ENCODE measurements at places on chromosomes 3 and 15.

DNA sequence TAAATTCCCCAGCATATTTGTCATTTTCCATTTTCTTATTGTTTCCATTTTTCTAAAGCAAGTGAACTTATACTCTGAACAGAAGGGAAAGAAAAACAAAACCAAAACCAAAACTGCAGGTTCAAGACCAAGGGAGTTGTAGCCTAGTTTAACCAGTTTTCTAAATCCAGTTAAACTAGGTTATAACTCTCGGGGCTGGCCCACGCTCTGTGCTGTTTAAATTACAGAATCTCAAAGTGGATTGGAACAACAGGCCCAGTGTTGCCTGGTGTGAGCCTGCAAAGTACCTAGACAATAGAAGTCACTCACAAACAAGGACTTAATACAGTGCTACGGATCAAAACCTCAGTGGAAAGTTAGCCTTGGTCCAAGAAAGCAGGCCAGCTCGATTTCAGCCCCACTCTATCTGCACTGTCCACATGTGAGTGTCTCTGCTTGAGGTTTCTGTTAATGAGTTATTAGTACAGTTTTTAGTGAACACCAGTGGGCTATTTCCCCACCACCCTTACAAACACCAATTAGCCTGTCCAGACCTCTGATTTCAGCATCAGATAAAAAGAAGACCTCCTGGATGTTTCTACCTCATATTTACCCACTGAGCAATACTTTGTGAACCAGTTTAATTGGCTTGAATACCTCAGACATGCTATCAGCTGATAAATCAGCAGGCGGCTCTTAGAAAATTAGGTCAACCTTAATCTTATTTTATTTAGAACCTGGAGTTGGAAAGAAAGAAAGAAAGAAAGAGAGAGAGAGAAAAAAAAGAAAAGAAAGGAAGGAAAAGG lies 93.8 kb upstream of the PDZRN3 start:
- DNase-seq: no peak

DNA sequence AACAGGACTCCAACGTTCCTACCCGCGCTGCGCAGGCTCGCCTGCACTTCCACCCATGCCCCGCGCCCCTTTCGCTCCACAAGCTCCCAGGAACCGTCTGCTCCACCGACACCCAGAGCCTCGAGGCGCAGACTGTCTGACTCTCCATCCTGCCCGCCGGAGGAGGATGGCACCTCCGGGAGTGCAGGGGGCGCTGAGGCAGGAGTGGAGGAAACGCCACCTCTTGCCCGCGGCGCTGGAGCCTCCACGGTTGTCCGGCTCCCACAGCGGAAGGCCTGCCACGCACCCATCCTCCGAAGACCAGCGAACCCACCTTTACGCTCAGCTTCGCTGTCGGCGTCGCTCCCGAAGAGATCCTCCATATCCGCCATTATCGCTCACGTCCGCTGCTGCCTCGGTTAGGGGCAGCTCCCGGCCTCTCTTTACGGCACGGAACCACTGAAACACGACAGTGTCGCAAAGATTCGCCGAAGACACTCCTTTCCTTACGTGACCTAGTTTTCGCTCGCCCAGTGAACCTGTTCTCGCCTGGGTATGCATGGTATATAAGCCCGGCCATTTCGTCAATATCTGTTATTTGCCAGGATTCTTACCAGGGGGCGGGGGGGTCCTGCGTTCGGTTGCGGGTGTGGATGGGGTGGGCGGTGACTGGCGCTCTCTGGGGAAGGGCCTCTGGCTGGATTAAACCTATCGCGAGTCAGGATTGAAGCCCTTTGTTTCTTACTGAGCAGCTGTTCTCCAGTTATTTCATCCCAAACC lies at the start of gene LEO1:
TSS of gene LEO1 (minus strand) at position 404 of the 759 bp plus-strand sequence. CDS start at position 371, 33 bp downstream.
- peak; percentile 93 for DNase-seq

GRCh38 chr3:122619040-122619439 lies 41.6 kb downstream of the PARP15 start:
- no peak for DNase-seq

- no peak for DNase-seq
These were observed 77.2 kb downstream of the IL12A start for GRCh38 chr3:160065786-160066185.

DNA sequence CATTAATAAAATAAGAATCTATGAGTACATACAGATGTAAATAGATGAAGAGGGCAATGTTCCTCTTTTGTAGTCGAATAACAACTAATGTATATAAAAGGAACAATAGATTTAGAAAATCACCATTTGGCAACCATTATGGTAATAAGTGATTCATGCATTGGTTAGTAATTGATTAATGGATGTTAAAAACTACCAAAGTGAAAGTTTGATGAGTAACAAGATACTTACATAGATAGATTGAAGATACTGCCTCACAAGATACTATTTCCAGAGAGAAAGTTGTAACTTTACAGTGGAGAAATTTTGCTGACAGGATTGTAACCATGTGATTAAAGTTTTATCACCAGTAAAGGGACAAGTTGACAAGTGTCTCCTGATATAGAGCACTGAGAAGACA lies 55.0 kb downstream of the TCF12 start:
- DNase-seq: no peak

GRCh38 chr15:31316135-31316795 lies 10.4 kb upstream of the KLF13 start:
- no peak for DNase-seq

GRCh38 chr3:38397320-38397719 lies 50.7 kb downstream of the XYLB start:
- DNase-seq: no peak

GRCh38 chr15:67809441-67809840 lies 15.9 kb upstream of the SKOR1 start:
- no peak for DNase-seq

- no peak for DNase-seq
These were observed 30.8 kb upstream of the MAGEF1 start for GRCh38 chr3:184742676-184743135.

GRCh38 chr3:36372534-36372935 lies 7.8 kb upstream of the STAC start:
- DNase-seq: no peak

DNA sequence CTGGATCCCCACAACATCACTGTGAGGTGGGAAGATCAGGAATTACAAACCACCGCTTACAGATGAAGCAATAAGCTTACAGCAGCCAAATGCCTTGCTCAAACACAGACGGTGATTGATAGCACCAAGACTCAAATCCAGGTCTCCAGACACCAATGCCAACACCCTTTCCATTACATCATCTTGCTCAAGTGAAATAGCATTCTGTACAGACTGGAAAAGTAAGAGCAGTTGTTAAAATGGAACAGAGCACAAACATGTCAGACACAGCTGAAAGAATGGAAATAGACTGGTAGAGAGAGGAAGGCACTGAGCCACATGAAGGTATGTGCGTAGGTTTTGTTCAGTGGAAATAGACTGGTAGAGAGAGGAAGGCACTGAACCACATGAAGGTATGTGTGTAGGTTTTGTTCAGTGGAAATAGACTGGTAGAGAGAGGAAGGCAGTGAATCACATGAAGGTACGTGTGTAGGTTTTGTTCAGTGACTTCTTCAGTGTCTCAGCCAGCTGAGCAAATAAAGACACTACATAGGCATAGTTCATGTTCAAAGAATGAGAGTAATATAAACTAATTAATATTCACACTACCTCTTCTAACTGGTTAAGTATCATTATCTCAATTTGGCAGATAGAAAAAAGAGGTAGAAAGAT lies 15.6 kb downstream of the CLDN1 start:
- no peak for DNase-seq

DNA sequence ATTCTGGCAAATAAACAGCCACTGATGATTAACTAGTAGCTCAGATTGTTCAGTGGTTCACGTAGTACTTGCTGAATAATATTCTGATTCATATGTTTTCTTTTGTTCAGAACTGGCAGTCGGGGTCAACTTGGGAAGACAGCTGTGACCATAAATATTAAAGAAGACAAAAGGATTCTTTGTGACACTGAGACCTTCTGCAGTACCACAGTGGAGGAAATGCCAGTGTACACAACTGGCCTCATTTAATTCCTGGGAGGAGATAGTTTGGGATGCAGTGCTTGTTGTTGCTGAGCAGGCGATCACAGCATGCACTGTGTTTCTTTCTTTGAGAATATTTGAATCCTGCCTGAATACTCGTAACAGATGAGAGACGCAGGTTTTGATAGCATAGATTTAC lies 26.7 kb upstream of the MCF2L2 start:
- peak; percentile 92 for DNase-seq

DNA sequence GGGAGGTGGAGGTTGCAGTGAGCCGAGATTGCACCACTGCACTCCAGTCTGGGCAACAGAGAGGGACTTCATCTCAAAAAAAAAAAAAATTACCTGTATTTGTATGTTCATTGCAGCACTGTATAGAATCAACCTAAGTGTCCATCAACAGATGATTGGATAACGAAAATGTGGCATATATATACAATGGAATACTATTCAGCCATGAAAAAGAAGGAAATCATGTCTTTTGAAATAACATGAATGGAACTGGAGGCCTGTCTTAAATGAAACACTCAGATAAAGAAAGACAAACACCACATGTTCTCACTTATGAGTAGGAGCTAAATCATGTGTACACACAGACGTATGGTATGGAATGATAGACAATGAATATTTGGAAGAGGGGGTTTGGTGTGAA lies 59.4 kb upstream of the MEF2A start:
- DNase-seq: no peak
